ENCODE measurements at places on chromosomes 16 and 17.

- DNase-seq = no peak
These were observed 34.5 kb downstream of the TNFRSF13B start for GRCh38 chr17:16937431-16937830.

GRCh38 chr17:63041251-63041650 lies 75.2 kb downstream of the TANC2 start:
- no peak for DNase-seq

DNA sequence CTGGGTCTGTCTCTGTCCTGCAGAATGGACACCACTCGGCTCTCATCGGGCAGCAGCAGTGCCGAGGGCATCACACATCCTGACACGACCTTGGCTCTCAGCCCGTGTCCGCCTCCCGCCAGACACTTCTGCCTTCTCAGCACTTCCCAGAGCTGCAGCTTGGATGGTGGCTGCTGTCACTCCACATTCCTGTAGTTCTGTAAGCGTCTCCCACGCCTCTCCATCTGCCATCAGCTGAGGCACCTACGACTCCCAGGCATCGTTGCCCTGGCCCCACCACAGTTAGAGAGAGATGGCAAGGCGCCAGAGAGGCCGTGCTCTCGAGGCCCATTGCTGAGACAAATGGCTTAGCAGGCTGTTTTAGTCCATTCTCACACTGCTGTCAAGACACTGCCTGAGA lies 195.9 kb upstream of the CHMP6 start:
- no peak for DNase-seq

- DNase-seq = peak; percentile 81
These were observed 28.3 kb upstream of the APPBP2 start for GRCh38 chr17:60554377-60554788.

DNA sequence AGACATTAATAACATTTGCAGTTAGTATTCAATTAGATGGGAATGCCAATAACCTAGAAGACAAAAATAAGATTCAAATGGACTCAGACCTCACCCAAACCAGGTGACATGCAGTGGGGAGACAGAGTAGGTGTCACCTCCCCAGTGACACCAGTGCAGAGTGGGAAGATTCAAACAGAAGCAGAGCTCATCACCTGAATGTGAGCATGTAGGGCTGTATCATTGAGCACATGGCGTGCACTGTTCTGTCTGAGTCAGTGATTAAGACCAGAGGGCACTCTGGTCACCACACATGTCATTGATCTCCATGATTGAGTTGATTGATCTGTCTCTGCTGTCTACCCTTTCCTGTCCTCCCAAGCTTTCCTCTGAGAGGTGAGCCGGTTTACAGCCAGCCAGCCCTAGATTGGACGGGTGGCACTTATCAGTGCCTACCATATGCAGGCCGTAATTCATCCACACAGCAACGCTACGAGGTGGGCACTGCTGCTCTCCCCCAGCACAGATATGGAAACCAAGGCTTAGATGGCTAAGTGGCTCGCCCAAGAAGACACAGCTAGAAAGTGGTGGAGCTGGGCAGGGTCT lies 34.0 kb downstream of the RHBDL3 start:
- DNase-seq = no peak

- DNase-seq = no peak
These were observed 15.1 kb downstream of the NOD2 start for GRCh38 chr16:50708373-50709060.

GRCh38 chr17:74807925-74808324 lies 31.8 kb upstream of the NAT9 start:
- DNase-seq = no peak

DNA sequence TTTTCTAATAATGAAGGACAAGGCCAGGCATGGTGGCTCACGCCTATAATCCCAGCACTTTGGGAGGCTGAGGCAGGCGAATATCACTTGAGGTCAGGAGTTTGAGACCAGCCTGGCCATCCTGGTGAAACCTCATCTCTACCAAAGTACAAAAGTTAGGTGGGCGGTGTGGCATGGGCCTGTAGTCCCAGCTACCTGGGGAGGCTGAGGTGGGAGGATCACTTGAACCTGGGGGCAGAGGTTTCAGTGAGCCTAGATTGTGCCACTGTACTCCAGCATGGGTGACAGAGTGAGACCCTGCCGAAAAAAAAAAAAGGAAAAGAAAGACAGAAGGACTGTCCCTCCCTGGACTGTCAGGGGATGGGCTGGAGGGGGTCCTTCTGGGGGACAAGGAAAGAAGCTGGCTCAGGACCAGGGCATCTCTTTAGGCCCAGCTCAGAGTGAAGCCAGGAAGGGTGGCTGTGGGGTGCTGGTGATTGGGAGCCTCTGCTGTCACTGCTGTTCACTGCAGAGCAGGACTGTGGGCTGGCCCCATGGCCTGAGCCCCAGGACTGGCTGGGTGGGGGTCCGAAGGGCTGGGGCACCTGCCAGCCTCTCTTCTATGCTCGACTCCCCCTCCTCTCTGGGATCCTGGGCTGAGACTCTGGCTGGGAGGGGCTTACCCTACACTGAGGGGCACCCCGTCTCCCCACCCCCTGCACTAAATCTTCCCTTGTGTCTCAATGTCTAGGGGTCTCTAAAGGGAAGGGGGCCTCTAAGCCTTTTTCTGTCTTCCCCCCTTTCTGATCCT lies 909 bp upstream of the ARHGAP23 start:
- DNase-seq = no peak

DNA sequence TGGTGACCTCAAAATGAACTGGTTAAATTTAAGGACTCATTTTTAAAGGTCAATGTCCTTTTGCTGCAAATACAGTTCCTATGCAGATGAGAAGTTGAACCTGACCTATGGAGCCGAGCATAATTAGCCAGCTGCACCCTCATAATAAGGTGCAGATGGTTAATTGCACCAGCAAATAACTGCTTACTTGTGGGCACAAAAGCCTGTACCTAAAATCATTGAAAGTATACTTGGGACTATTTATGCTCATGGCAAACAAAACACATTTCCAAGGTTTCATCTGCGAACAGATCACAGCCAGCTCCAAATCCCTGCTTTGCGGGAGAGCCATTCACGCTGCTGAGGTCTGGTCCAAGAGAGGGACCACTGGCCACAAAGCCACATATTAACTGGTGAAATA lies 13.0 kb downstream of the HYDIN start:
- no peak for DNase-seq

DNA sequence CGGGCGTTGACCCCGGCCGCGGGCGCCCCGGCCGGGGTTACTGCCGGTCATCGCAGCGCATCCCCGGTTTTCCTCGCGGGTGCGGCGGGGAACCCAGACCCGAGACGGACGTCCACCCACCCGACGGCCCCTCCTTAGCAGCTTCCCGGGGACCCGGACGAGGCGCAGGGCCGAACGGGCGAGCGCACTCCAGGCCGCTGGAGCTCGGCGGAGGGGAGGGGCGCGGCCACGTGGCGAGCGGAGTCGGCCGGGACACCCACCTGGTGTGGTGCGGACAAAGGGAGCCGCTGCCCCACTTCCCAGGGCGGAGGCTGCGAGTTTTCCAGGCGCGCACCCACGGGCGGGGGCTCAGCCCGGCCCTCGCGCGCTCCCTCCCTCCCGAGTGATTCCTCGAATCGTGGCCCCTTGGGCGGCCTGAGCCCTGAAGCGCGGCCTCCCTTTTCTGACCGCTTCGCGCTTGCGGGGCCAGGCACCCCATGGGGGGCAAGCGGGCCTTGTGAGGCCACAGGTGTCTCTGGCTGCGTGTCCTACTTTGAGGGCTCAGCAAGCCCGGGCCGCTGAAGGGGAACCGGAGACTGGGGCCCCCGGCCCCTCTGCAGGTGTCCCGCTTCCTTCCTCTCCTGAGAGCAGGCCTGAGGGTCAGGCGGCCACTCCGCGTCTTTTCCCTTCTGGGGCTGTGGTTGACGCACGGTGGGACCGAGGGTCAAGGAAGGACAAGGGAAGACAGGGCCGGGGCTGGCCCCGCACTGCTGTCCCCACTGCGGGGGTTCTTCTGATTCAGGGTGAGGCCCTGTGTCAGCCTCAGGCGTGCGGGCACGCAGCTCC lies 1.1 kb upstream of the FASN start:
- no peak for DNase-seq

GRCh38 chr17:1997927-1998742 lies 27.0 kb downstream of the RTN4RL1 start:
- no peak for DNase-seq

GRCh38 chr17:55413825-55414489 lies 7.7 kb downstream of the MMD start:
- DNase-seq = no peak

- no peak for DNase-seq
These were observed 52.9 kb upstream of the SEC14L1 start for GRCh38 chr17:77087650-77088454.

DNA sequence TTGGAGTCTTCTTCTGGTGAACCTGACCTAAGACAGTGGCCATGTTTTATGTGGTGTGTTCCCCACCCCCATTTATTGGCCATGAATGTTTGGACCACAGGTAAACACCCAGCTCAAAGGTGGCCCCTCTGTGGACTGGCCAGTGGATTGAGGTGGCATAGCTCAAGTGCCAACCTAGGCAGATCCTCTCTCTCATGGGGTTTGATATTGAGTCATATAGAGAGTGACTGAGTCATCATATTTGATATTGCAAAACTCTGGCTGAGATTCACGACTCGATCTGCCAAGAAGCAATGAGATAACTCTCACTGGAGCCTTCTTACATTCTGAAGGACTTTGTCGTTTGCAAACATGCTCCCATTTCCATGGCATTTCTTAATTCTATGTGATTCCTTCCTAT lies 10.5 kb upstream of the TEKT3 start:
- peak; percentile 78 for DNase-seq

DNA sequence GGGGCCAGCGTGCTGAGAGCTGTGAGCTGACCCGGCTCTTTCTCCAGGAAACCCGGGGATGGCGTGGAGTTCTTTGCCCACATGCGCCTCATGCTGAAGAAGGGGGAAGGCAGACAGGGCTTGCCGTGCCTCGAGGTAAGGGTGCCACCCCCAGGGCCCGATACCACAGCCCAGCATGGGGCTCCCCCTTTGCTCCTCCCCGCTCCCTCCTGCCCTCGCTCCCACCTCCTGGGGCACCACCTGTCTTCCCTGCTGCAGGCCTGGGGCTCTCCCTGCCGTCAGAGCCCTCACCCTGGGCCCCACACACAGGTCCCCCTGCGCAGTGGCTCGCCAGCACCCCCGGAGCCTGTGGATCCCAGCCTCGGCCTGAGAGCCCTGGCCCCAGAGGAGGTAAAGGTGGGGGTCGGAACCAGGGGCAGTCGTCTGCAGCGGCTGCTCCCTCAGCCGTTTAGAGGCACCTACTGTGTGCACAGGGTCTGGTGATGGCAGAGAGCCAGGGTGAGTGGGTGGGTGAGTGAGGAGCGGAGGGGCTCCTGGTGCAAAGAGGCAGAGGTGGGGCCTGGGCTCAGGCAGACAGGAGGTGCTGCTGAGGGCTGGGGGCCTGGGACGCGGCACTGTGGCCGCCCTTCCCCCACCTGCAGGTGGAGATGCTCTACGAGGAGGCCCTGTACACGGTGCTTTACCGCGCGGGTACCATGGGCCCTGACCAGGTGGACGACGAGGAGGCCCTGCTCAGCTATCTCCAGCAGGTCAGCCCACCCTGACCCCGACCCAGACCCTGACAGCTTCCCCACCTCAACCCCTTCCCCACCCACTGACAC lies 5.6 kb downstream of the BAIAP3 start:
- no peak for DNase-seq

- no peak for DNase-seq
These were observed 4.3 kb upstream of the ODAD4 start for GRCh38 chr17:41925991-41926590.

DNA sequence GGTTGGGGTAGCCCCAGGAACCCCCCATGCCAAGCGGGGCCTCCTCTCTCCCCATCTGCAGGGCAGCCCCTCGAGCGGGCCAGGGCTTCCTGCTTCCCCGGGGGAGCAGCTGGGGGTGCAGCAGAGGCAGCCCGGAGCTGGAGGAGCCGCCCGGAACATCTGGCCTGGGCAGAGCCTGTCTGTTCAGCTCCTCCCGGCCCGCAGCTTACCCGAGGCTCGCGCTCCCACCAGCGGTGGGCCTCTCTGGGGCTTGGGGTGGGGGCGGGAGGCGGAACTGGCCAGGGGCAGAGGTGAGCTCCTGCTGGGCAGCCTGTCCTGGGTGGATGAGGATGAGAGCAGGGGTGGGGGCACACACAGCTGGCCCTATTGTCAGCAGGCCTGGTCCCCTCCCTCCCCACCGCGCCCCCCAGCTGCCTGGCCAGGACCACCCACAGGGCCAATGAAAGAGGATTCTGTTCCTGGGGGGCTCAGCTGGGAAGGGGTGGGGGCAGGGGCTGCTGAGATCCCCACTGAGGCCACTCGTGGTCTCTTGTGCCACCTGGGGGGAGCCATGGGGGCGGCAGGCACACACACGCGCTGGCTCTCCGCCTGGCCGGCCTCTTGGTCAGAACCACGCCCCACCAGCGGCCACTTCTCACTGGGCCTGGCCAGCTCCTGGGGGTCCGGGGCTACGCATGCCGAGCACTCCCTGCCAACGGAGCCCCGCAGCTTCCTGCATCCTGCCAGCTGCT lies 34.7 kb downstream of the BAHCC1 start:
- DNase-seq = no peak

DNA sequence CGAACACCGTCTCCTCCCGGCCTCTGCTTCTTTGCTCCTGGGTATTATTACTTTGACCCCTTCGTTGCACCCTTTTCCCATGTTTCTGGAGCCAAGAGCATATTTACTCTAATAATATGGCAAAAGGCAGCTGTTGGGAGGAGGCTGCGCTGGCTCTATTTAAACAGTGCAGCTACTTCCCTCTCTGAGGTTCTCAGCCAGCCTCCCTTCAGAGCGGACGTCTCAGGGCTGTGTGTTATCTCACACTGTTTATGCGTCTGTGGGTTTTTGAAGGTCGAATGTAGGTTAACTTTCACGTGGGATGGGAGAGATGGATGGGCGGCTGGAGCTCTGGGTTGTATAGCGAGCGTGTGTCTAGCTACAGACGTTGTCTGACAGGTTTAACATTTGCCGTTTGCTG lies 45.3 kb downstream of the COX4I1 start:
- no peak for DNase-seq

DNA sequence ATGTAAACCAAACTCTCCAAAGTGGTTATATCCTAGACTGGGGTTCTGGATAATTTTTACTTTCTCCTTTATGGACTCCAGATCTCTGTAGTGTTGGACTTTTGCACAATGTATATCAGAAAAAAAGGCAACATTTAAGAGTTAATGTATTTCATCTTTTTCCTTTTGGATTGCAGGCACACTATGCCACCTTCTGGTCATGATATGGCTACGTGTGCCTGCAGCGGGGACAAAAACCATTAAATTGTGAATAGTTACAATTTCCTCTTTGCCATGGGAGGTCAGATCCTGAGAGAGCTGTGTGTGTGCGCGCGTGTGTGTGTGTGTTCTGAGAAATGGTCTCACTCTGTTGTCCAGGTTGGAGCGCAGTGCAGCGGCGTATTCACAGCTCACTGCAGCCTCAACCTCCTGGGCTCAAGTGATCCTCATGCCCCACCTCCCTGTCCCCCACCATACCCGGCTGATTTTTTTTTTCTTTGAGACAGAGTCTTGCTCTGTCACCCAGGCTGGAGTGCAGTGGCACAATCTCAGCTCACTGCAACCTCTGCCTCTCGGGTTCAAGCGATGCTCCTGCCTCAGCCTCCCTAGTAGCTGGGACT lies 4.3 kb upstream of the SGF29 start:
- DNase-seq = no peak

All from GM04503 (cell line).